ENCODE measurements at places on chromosomes 1 and 21. TPM values are rescaled to one million over a fixed set of nuclear protein-coding genes. Genes with fewer than 3 reads are reported as not detected.

The TMIGD3 gene
- 27.0 TPM for total RNA-seq

The EPRS1 gene
- total RNA-seq, result 81.0 TPM

The KRTAP6-1 gene
- not detected for total RNA-seq

The TCHHL1 gene
- total RNA-seq, result not detected

The TPTE gene
- total RNA-seq, result not detected

DNA sequence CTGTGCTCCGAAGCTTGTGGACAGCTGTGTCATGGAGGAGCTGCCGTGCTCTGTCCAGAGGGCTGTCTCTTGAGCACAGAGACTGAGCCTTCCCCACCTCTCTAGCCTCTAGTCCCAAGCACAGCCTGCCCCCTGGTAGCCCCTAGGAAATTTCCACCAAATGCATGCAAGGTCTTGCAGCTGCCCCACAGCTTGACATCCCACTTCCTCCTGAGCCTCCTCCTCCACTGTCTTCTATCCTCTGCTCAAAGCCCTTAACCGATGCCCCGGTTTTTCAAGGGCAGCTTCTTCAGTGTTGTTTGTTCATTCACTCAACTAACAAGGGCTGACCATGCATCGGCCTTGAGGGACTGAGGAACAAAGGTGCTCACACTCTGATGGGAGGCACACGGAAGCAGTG, 20.6 kb upstream of the PROK1 start:
- no peak overlapping the region for H3K27ac ChIP-seq
- peaks cover 10% of the 10 kb centered on the region for H3K4me1 ChIP-seq
- H3K36me3 ChIP-seq, result no peaks in the 10 kb centered on the region
- no peak for DNase-seq
- no peak overlapping the region for H3K4me3 ChIP-seq

DNA sequence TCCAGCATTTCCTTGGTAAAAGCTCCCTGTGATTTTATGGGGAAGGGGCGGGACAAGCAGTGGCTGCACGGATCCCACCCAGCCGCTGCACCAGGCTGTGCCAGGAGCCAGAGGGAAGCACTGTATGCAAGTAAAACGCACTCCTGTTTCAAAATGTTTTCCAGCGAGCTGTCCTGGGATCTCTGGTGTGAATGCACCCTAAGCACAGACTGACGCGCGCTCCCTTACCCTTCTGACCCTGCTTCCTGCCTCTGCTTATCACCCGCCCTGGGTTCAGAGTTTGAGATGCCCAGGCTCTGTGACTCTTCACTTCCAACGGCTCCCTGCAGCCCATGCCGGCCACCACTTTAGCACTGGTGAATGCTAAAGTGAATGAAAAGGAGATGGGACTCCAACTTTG, 131.2 kb downstream of the RHOU start:
- no peak for DNase-seq
- no peaks in the 10 kb centered on the region for H3K36me3 ChIP-seq
- H3K27ac ChIP-seq, result no peak overlapping the region

- peaks cover 7% of the 10 kb centered on the region for H3K27me3 ChIP-seq
- H3K27ac ChIP-seq, result no peak overlapping the region
- H3K4me3 ChIP-seq, result no peak overlapping the region
- H3K4me1 ChIP-seq, result peaks cover 6% of the 10 kb centered on the region
Measured at GRCh38 chr1:231192620-231193163, 30.8 kb downstream of the TRIM67 start.

DNA sequence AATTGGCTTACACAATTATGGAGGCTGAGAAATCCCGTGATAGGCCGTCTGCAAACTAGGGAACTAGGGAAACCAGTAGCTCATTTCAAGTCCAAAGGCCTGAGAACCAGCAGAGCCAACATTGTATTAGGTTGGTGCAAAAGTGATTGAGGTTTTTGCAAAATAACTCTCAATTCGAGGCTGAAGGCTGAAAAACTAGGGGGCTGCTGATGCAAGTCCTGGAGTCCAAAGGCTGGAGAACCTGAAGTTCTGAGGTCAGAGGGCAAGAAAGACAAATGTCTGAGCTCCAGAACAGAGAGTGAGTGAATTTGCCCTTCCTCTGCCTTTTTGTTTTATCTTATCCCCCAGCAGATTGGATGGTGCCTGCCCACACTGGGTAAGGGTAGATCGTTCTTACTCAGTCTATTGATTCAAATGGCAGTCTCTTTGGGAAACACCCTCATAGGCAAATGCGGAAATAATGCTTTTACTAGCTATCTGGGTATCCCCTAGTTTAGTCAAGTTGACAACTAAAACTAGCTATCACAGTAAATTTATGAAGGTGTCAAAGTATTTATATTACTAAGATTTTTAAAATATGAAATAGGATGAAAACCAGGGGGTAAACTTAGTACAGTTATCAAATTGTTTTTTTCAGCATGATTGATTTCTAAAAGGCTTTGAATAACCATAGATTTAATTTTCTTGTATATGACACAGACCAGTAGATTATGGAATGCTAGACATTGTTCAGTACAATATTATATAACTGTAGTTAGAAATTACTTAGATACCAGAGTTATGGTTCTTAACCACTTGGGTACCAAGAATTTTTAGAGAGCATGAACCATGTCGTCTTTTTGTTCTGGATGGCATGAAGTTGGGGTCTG, 15.4 kb downstream of the RABGAP1L start:
- no peaks in the 10 kb centered on the region for H3K36me3 ChIP-seq
- no peak overlapping the region for H3K4me3 ChIP-seq
- no peak overlapping the region for H3K27ac ChIP-seq
- no peak for DNase-seq
- H3K4me1 ChIP-seq, result no peaks in the 10 kb centered on the region
- H3K27me3 ChIP-seq, result no peaks in the 10 kb centered on the region

DNA sequence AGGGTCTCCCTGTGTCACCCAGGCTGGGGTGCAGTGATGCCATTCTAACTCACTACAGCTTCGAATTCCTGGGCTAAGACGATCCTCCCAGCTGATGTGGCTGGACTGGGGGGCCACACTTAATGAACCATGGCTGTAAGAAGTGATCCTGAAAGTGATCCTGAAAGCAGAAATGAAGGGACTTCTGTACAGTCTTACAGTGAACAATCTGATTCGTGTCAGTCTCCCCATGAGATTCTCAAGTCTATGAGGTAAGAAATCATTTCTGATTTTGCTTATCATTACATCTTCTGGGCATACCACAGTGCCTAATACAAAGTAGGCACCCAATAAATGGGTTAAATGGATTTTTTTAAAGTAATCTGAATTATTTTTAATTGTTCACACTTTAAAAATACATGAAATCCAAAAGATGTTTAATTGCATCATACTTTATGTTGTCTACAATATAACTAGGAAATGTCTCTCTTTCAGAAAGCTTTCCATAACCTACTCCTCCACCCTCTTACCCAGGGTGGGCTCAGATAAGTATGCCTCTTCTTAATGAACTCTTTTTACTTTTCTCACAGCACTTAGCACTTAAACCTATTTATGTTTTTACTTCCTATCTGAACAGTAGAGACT, 21.5 kb downstream of the TUT4 start:
- H3K4me1 ChIP-seq, result peaks cover 33% of the 10 kb centered on the region
- H3K27ac ChIP-seq, result no peak overlapping the region
- H3K36me3 ChIP-seq, result peaks cover 13% of the 10 kb centered on the region
- no peak for DNase-seq

DNA sequence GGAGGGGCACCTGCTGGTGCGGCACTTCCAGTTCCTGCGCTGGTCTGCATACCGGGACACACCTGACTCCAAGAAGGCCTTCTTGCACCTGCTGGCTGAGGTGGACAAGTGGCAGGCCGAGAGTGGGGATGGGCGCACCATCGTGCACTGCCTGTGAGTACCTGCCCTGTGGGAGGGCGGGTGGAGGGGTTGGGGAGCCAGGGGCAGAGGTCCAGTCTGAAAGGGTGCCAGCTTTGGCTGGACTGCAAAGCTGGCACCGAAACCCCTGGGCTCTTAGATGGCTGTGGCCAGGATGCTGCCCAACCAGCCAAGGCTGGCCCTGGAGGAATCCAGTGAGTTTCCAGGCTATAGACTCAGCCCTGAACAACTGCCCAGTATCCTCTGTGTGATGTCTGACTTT, 87.3 kb downstream of the PTPRU start:
- no peaks in the 10 kb centered on the region for H3K27me3 ChIP-seq
- no peak overlapping the region for H3K27ac ChIP-seq
- no peaks in the 10 kb centered on the region for H3K4me1 ChIP-seq
- no peak overlapping the region for H3K4me3 ChIP-seq

DNA sequence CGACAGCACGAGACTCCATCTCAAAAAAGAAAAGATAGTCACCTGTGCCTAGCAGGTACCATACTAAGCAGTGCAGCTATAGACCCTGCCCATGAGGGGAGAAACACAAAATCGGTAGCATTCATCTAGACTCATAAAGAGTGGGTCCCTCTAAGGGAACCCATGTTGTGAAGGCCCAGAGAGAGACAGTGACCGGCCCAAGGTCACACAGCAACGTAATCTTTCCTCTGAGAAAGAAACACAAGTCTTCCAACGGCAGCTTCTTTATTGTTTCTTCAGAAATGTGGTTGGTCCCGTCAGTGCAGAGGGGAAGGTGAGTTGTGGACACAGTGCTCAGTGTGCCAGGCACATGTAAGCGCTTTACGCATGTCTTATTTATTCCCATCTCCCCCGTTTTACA, 198.6 kb upstream of the TMEM51 start:
- H3K4me1 ChIP-seq, result peaks cover 4% of the 10 kb centered on the region
- H3K27me3 ChIP-seq, result no peaks in the 10 kb centered on the region
- DNase-seq, result no peak
- no peak overlapping the region for H3K4me3 ChIP-seq
- H3K27ac ChIP-seq, result no peak overlapping the region
- H3K36me3 ChIP-seq, result no peaks in the 10 kb centered on the region

DNA sequence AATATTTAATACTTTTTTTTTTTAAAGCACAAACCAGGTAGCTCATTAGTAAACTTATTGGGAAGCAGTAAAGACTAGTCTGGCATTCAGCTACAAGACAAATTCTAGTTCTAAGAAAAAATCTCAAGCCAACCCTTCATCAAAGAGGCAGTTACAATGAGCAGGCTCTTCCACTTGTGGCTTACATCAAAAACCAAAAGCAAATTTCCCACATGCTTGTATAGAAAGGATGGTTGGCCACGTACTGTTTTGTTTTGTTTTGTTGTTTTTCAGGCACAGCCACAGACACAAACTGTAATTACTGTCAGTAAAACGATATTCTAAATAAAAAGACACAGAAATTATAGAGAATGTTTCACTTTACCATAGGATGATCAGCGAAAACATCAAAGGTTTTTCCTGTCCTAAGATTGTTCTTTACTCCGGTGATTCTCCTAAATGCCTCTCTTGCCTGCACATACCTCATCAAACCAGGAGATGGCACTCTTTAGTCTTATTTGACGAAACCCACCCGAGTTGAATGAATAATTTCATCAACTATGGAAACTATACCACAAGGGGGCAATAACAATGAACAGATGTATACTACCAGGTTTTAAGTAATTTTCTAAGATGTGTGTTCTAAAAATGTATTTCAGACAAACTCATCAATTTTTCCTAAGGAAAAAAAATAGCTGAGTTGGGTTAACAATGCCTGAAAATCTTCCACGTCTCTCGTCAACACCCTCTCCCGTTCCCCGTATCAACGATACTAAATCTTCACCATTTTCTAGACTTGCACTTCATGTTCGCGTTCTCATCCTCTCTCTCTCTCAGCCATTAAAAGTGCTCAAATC, 26.9 kb downstream of the RPL5 start:
- H3K36me3 ChIP-seq, result no peaks in the 10 kb centered on the region
- H3K27me3 ChIP-seq, result no peaks in the 10 kb centered on the region
- no peak overlapping the region for H3K27ac ChIP-seq
- H3K4me1 ChIP-seq, result no peaks in the 10 kb centered on the region
- peak; percentile 74 for DNase-seq
- H3K4me3 ChIP-seq, result no peak overlapping the region

- H3K4me1 ChIP-seq, result no peaks in the 10 kb centered on the region
- no peak overlapping the region for H3K27ac ChIP-seq
- no peaks in the 10 kb centered on the region for H3K36me3 ChIP-seq
- DNase-seq, result no peak
- H3K27me3 ChIP-seq, result no peaks in the 10 kb centered on the region
- H3K4me3 ChIP-seq, result no peak overlapping the region
Measured at GRCh38 chr1:65341381-65341780, 32.0 kb downstream of the DNAJC6 start.

DNA sequence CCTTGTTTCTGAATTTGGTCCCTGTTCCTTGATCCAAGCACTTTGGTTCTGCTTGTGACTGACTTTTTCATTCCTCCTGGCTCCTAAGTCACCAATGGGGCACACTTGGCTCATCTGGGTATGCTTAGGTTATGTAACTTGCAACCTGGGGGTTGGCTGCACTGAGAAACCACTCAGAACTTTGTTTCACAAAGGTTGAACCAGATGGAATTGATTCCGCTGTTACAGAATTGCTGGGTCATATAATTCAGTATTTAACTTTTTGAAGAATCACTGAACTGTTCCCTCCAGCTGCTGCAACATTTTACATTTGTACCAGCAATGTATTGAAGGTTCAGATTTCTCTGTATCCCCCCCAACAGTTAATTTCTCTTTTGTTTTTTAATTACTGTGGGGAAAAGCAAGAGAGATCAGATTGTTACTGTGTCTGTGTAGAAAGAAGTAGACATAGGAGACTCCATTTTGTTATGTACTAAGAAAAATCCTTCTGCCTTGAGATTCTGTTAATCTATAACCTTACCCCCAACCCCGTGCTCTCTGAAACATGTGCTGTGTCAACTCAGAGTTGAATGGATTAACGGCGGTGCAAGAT, 9.6 kb upstream of the NVL start:
- no peak overlapping the region for H3K4me3 ChIP-seq
- DNase-seq, result no peak
- H3K36me3 ChIP-seq, result no peaks in the 10 kb centered on the region
- H3K4me1 ChIP-seq, result peaks cover 11% of the 10 kb centered on the region
- no peaks in the 10 kb centered on the region for H3K27me3 ChIP-seq

DNA sequence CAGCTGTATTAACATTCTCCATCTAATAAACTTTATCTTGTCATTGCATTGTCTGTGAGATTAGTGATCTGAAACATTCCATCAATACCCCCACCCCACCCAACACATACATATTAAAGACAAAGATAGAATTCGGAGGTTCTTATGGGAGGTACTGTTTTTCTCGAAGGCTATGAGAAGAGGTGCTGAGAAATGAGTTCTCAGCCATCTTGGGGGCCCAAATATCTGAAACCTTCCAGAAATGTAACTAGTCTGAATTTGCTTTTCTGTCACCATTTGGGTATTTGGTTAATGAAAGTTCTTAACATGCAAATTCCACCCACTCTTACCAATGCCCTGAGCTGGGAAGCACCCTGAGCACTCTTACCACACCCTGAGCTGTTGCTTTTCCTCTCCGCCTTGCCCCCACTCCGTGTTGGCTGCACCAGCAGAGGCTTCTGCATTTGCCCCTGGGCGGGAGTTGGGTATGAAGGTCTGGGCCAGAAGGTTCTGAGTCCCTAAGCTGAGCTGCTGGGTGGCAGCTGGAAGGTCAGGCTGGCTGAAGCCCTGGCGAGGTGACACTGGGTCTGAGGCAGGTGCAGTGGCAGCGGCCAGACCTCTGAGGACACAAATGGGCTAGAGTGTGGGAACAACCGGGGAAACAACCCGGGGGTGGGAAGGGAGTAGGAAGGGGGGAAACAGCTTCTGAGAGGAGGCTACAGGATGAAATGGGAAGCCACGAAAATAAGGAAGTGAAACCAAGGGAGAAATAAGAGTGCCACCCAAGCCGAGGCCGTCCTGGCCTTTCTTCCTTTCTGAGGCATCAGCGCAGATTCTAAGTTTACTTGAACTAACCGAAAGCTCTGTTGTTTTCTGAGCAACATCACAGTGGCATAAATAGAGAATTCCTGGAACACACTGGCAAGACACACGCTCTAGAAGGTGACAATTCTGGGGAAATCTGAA, 26.3 kb upstream of the IER5 start:
- H3K4me3 ChIP-seq, result no peak overlapping the region
- H3K4me1 ChIP-seq, result no peaks in the 10 kb centered on the region
- peak; percentile 82 for DNase-seq

Data from left lung (tissue), 14 donors.